Stimulated activated CD4-positive, alpha-beta T cell treated with anti-CD3 and anti-CD28 coated beads, Interleukin-1b, Interleukin-23, amount 100 ng/mL, for 1 hour (primary cell): ENCODE measurements at places on chromosomes 4 and X.

DNA sequence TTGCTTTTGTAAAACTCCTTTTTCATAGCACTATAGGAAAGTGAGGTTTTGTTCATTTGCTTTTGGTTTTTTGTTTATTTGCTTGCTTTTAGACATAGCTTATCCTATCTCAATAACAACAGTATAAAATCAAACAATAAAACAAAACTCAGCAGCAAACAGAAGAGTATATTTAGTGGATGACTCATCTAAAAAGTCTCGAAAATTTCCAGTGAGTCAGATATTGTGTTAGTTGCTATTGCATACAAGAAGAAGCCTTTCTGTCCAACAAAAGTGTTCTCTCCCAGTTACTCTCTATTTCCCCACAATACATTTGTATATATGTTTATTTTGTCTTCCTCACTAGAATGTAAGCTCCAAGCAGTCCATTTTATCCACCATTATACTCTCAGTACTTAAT is 36.0 kb upstream of the NPNT start:
- no peak for DNase-seq

GRCh38 chr4:177263818-177264217 is 45.9 kb upstream of the NEIL3 start:
- DNase-seq = no peak

DNA sequence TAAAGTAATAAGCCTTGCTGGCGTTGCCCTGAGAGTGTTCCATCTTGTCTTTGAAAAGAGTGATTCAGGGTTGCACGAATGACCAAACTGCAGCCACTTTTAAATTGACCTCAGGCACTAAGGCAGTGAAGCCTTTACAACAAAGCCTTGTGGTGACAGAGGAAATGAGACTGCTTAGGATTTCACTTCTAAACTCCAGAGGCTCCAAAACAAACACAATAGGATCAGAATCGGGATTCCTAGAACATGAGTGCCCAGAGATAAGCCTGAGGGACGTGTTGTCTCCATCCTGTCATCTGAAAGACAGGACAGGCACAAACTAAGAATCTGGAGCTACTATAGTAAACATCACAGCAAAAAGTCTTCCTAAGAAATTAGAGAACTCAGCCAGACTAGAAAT is 405.2 kb downstream of the PPARGC1A start:
- DNase-seq = no peak

- DNase-seq = no peak
These were observed 66.9 kb downstream of the TAB3 start for GRCh38 chrX:30822068-30822681.
